Activated CD8-positive, alpha-beta memory T cell treated with anti-CD3 and anti-CD28 coated beads for 1 hour (primary cell): ENCODE measurements at places on chromosomes 11 and 22.

DNA sequence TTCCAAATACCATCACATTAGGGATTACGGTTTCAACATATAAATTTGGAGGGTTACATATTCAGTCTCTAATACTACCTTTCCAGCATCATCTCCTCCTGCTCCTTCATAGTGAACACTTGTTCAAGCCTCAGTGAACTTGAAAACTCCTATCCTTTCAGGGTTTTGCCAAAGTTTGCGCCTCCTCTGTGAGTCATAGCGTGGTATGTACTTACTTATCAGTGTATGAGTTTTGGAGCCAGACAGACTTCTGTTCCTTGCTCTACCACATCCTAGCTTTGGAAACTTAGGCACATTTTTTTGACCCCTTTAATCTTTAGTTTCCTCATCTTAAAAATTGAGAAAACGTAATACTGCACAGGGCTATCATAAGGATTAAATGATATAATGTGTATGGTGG lies 160.1 kb upstream of the ZC3H12C start:
- DNase-seq = no peak

GRCh38 chr11:111001986-111002611 lies 243.4 kb upstream of the POU2AF2 start:
- DNase-seq = no peak

- DNase-seq = no peak
Observed at GRCh38 chr11:96019281-96019680, 95.4 kb upstream of the MTMR2 start.

GRCh38 chr11:128471138-128471661 lies 116.2 kb downstream of the ETS1 start:
- DNase-seq = no peak

DNA sequence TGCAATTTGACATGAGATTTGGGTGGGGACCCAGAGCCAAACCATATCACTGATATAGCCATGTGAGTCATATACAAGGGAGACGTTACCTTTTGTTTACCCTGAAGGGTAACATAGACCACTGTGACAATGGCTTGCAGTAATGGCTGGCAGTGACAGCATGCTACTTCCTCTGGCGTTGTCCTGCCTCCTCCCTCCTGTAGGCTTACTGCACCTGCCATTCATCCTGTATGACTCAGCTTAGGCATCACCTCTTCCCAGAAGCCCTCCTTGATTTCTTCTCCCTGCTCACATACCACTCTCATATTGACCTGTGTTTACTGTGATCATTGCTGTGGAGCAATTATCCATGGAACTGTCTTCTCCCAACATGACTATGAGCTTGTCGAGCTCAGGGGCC lies 12.0 kb upstream of the PVALB start:
- DNase-seq = no peak

DNA sequence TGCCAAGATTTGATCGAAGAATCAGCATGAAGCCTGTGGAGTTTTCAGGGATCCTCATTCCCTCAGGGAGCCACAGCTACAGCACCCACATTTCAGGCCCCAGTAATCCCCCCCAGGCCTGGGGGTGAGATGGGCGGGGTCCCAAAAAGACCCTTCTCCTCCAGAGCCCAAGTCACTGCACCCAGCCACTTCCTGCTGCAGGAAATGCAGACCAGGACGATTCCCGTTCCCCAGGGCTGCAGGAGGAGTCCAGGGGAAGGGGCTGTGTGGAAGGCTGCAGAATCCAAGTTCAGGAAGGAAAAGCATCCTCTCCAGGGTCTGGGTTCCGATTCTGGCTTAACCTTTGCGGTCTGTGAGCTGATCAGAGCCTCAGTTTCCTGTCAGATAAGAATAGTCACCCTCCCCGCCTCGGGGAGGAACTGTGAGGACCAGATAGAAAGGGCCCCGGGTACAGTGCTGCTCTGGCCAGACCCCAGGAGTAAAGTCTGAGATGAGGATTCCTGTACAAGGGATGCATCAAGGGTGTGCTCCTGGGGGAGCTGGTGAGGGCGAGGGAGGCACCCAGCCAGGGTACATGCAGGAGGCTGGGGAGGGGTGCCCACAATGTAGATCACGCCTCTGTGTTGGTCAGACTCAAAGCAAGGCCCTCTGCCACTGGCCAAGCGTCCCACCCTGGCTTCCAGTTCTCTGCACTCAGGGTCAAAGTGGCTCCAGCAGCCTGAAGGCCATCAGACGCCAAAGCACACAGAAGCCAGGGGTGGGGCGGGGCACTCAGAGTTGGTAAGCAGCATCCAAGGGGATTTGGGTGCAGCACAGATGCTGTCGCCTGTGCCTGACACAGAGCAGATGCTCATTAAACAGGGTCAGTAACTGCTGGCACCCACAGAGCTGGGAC lies 30.1 kb upstream of the TP53I11 start:
- no peak for DNase-seq

- DNase-seq = no peak
Observed at GRCh38 chr11:65912845-65913244, 6.0 kb downstream of the C11orf68 start.

DNA sequence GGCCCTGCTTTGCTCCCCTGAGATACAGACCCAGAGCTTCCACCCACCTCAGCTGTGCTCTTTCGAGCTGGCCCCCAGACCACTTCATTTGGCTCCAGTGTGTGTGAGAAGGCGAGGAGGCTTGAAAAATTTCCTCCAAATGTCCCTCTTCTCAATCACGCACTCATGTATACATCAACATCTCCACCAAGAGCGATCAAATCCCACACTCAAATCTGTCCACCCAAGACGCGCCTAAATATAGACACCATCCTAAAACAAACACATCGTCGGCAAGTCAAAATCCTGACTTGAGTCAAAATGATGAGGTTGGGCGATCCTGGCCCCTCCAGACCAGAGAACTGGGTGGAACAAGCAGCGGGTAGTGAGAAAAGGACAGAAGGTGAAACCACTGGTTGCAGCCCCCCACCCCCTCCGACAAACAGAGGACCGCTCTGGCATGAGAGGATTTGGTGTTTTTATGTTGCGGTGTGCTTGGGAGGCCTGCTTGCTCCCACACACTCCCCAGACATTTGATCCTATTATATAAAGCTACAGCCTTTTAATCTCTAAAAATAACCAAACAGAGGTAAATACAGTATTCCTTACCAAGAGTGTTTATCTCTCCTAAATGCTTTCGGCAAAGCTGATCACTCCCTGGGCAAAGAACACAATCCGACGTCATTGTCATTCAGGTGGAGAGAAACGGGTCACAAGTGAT lies 10.2 kb downstream of the MN1 start:
- DNase-seq = no peak
